ENCODE measurements at places on chromosomes 7 and 10.

GRCh38 chr10:31142026-31142425 is 110.4 kb upstream of the ZNF438 start:
- DNase-seq = no peak

DNA sequence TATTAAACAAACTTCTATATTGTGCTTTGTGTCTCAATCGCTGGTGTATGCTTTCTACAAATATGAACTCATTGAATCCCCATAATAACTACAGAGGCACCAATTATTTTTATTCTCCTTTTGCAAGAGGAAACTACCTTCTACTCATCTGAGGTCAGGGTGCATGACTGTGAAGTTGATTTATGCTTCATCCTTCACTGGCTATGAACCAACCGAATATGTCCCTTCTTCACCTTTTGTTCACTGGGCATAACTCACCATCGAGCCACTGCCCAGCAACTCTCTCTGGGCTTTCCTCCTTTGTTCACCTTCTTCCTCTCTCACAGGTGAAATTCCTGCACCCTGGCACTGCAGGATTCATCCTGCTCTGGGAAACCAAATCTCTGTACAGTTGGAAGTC is 61.3 kb upstream of the PFKP start:
- DNase-seq = no peak

DNA sequence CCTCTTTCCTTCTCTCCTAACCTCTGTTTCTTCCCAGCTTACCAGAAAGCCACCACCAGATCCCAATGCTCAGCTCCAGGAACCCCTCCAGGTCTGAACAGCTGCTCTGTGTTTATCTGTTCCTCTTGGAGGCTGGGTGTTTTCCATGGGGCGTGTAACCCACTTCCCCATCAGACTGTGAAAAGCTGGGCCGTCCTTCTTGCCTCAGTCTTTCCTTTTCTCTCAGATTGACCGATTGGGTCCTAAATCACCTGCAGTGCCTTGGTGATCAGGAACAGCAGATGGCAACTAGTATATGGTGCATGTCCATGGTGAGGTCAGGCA is 4.8 kb downstream of the SH3PXD2A start:
- no peak for DNase-seq

- DNase-seq = no peak
Measured at GRCh38 chr7:9507290-9507689, 1073.9 kb downstream of the NXPH1 start.

DNA sequence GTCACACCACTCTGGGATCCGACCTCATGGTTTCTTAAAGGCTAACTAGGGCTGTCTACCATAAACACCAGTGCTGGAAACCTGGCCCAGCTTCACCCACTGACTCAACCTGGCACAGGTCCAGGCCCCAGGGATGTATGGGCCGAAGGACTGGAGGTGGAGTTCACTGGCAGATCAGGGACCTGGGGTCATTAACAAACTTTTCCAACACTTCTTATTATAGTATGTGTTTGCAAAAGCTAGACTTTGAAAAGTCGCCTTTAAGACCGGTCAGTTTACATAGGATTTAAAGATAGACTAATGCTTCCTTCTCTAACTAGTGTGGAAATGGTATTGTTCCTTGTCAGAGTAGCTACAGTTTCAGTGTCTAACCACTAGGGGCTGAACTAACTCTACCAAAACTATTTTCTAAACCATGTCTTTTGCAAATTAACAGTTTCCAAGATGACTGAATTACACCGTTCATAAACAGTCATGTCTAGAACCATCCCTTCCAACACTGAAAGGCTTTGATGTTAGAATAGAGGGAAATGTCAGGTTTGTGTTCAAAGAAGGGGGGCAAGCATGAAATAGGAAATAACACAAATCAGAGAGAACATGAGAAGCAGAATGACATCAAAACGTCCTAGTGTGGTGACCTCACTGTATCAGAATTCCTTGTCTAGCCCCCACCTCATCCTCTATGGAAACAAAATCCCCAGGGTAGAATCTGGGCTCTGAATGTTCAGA is 29.7 kb downstream of the STN1 start:
- DNase-seq = no peak

DNA sequence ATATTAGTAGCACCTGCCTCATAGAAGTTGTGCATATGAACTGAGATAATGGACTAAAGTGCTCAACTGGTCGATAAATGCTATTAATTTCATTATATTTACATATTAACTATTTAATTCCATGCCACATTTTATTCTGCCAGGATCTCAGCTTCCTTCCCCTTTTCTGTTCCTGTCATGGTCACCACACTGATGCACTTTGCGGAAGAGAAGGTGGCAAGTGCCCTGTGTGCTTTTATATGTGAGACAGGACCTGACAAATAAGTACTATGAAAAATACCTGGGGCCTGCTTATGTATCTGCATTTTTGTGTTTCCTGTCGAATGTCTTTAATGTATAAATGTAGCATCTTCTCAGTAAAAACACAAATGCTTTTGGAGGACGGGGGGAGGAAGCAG is 12.2 kb downstream of the ATP6V0E2 start:
- no peak for DNase-seq

DNA sequence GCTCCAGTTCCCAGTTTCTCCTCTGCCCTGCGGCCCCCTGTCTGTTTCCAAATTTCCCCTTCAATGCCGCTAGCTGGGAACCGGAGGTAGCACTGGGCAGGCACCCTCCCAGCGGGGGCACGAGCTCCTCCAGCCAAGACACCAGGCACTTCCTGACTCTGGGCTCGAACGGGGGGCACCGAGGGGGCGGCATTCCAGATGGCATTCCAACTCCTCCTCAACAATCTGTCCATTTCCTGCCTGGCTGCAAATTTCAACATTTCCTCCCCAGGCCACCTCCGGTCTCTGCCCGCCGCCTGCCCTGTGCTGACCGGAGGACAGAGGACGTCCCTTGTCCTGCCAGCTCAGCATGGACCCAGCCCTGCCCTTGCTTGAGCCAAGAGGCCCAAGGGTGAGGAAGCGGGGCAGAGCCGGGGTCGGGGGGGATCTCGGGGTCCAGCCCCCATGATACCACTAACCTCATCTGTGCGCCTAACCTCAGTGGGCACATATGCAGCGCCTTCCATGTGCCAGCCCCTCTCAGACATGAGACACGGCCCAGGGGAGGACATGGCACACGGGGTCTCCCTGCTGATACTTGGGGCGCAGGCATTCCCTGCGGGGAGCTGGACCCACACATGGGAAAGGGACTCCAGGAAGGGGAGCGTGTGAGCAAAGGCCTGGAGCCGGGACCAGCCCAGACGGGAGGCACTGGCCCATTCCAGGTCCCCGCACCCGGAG is 58.0 kb downstream of the PDGFA start:
- no peak for DNase-seq

DNA sequence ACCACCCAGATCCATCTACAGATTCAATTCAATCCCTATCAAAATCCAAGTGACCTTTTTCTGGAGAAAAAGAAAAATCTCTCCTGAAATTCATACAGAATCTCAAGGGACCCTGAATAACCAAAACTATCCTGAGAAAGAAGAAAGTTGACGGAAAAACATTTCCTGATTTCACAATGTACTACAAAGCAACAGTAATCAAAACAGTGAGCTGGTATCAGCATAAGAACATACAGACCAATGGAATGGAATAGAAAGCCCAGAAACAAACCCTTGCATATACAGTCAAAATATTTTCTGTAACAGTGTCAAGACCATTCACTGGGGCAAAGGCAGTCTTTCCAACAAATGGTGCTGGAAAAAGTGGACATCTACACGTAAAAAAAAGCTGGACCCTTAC is 89.9 kb downstream of the JMJD1C start:
- DNase-seq = no peak

DNA sequence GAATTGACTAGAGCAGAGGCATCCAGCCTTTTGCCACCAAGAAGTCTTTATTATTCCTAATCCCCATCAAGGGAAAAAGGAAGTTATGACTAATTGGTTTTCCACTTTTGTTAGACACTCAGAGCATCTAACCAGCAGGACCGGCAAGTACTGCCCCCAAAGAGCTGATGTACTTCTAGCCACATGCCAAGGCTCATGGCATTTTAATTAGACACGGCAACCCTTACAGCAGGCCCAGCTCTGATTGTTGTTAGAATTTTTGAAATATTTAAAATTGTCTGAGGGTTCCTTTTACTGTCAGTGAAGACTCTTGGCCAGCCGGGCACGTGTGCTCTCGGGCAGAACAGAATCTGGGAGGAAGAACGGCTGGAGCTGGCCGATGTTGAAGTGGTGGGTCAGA is 114.8 kb downstream of the SPAG6 start:
- DNase-seq = no peak

DNA sequence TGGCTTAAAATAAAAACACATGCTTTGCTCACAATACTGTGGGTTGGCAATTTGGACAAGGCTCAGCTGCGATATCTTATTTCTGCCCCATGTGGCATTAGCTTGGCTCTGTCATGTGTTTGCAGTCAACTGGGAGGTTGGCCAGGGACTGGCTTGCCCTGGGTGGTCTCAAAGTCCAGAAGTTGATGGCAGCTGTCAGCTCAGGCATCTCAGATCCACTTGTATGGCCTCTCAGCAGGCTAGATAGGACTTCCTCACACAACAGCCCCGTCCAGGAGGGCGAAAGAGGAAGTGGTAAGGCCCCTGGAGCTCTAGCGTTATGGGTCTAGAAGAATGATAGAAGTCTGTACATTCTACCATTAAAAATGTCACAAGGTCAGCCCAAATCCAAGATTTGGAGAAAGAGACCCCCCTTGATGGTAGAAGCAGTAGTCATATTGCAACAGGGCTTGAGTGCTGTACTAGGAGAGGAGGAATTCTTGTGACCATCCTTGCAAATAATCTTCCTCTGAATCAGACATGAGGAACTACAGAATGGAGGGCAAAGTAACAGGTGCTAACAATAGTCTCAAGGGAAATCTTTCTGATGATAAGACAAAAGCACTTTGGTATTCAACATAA is 166.2 kb downstream of the FAM107B start:
- DNase-seq = no peak

DNA sequence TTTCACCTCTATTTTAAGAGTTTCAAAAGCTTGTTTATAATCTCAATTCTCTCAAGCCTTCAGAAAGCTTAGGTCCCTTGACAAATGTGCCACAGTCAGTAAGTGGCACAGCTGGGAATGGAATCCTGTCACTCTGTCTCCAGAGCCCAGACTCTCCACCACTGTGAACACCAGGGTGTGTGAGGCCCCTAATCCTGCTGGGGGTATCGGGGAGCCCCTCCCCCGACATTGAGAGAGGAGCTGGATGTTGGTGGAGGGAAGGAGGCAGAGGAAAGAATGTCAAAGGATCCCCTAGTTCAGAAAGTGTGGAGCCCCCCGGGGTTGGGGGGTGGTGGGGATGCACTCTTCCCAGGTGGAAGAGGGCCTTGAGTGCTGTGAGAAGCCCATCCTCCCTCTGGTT is 133.8 kb upstream of the YAE1 start:
- DNase-seq = no peak

DNA sequence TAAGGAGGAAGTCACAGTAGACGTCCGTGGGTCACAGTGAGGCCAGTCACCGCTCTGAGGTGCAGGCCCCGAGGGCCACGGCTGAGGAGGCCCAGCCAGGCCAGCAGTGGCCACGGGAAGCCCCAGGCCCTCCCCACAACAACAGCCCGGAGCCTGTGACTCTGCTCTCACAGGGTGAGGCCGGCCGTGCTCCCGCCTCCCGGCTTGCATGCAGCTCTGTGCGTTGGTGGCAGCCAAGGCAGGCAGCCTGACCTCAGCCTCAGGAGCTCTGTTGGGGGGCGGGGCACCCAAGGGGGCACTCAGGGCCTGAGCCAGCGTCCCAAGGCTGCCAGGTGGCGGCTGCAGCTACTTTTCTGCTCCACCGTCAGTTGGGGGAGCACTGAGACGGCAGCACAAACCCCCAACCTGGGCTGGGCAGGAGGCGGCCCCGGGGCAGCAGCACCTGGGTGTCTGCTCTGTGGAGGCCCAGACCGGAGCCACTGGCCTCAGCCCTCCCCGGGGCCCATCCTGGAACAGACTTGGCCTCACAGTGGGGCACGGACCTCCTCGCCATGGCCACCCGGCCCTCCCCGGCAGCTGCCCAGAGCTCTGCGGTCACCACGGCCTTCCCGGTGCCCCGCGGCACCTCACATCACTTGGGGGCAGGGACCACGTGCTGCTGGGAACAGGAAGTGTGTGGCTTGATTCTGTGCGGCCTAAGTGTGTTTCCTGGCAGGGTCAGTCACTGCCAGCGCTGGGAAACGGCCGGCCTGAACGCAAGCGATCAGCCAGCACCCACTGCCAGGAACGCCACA is 13.3 kb downstream of the CYP2W1 start:
- no peak for DNase-seq

DNA sequence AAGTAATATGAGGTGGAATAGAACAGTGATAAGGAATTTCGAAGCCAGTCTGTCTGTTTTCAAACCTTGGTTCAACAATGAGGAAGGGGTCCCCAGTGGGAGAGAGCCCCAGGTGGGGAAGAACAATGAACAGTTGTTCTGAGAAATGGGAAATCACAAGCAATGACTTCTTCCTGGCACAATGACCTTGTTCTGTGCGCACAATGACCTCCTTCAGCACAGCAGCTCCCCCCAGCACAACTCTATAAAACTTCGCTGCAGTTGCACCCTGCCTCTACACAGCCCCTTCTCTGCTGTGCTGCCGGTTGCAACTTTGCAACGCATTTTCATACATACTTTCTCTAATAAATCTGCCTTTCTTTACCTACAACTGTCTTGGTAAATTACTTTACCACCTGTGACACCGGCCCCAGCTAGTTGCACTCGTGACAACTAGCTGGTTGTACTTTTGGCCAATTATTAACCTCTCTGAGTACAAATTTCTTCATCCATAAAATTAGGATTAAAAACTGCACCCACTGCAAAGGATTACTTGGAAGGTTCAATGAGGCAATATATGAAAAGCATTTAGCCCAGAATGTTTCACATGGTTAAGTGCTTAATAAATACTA is 40.5 kb downstream of the ASB4 start:
- DNase-seq = no peak

Data from stimulated activated CD4-positive, alpha-beta T cell treated with anti-CD3 and anti-CD28 coated beads, Interleukin-1b, Interleukin-23, amount 100 ng/mL, for 1 hour (primary cell).